Pancreas (tissue), 10 donors: ENCODE measurements at places on chromosomes 5 and 9. TPM values are rescaled to one million over a fixed set of nuclear protein-coding genes. Genes with fewer than 3 reads are reported as not detected.

FAT2 gene
- not detected for total RNA-seq

MARCHF11 gene
- total RNA-seq, result 0.24 TPM

LCNL1 gene
- not detected for total RNA-seq

SNX30 gene
- total RNA-seq, result 4.1 TPM

PBX3 gene
- 22.5 TPM for total RNA-seq

IRX2 gene
- total RNA-seq, result 2.8 TPM

TCERG1 gene
- total RNA-seq, result 21.7 TPM

DNA sequence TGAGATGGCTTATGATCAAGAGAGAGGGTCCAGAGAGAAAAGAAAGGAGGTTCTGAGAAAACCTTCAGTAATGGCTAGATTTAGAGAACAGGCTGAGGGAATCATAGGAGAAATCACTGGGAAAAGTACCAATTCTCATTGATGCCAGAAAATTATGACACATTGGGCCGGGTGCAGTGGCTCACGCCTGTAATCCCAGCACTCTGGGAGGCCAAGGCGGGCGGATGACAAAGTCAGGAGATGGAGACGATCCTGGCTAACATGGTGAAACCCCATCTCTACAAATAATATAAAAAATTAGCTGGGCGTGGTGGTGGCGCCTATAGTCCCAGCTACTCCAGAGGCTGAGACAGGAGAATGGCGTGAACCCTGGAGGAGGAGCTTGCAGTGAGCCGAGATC is 29.5 kb upstream of the PLIN2 start:
- H3K36me3 ChIP-seq, result no peaks in the 10 kb centered on the region
- H3K4me3 ChIP-seq, result no peak overlapping the region
- no peak overlapping the region for H3K27ac ChIP-seq

DNA sequence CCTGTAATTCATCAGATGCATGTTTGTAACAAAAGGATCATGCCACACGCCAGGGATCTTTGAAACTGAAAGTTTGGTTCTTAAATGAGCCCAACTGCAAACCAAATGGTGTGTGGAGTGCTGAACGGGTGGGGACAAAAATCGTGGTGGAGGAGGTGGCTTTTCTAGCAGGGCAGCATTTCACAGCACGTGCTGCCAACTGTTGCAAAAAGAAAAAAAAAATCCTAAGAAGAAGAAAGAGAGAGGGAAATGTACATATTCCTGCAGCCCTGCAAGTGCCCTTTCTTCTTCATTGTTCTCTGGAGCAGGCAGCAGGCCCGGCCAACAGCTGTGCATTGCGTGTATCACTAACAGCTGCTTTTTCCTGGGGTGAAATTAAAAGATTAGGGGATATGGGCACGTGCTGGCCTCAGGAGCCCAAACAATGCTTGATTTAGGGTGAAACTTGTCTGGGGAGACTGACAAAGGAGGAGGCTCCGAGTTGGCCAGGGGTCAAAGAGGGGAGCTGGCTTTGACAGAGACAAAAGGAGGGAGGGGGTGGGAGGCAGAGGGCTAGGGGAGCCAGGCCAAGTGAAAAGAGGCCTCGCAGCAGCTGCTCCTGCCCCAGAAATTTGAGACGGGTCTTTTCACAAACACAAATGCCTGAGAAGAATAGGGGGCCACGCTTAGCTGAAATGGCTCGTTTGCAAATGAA is 73.0 kb downstream of the GADD45G start:
- peak overlapping the region; percentile 20 for H3K27ac ChIP-seq
- no peaks in the 10 kb centered on the region for H3K36me3 ChIP-seq
- H3K4me1 ChIP-seq, result peaks cover 39% of the 10 kb centered on the region
- no peak overlapping the region for H3K4me3 ChIP-seq
- no peaks in the 10 kb centered on the region for H3K27me3 ChIP-seq
- DNase-seq, result no peak

- no peaks in the 10 kb centered on the region for H3K27me3 ChIP-seq
- peaks cover 6% of the 10 kb centered on the region for H3K36me3 ChIP-seq
- H3K4me1 ChIP-seq, result no peaks in the 10 kb centered on the region
- H3K4me3 ChIP-seq, result no peak overlapping the region
Observed at GRCh38 chr9:114311571-114312512, 11.1 kb upstream of the ORM1 start.

- no peaks in the 10 kb centered on the region for H3K36me3 ChIP-seq
- H3K4me3 ChIP-seq, result no peak overlapping the region
- DNase-seq, result no peak
- H3K27me3 ChIP-seq, result no peaks in the 10 kb centered on the region
- no peak overlapping the region for H3K27ac ChIP-seq
Observed at GRCh38 chr9:91035825-91036208, 234.2 kb downstream of the SYK start.

- DNase-seq, result no peak
- no peak overlapping the region for H3K27ac ChIP-seq
- no peaks in the 10 kb centered on the region for H3K4me1 ChIP-seq
- no peaks in the 10 kb centered on the region for H3K36me3 ChIP-seq
- H3K27me3 ChIP-seq, result no peaks in the 10 kb centered on the region
Observed at GRCh38 chr5:42268630-42269029, 154.6 kb upstream of the GHR start.

- DNase-seq, result no peak
- peaks cover 7% of the 10 kb centered on the region for H3K4me1 ChIP-seq
- no peaks in the 10 kb centered on the region for H3K36me3 ChIP-seq
Observed at GRCh38 chr5:137705106-137705505, 30.8 kb downstream of the KLHL3 start.

DNA sequence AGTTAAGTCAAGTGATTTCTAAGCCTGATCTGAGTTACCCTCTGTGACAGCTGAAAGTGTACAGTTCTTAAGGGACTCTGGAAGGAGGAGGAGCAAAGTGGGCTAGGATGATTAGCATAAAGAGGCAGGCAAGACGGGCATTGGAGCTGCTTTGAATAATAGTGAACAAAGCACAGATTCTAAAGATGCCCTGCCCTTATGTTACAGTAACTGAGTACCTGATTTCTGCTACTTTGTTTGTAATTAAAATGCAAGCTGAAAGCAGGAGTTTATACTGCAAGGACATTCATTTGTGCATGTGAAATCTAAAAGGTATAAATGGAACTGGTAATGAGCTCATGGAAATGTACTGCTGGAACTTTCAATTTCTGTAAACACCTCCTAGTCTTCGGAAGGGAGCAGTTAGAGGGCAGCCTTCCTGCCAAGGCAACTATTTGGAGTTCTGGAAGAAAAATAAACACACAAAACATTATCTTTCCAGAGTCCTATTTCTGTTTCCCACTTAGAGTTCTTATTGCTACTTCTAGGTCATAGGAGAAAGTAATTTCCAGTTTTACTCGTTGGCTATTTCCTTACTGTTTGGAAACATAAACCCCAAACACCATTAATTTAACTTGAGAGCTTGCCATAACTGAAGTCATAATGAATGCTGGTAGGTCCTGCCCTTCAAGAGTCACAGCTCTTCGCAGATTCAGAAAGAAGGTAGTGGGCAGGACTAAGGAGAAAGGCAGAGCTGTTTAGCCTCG is at the start of gene RANBP3L:
Gene RANBP3L, minus strand, starts transcription at position 45 of the 746 bp plus-strand sequence. CDS start 486 bp downstream, outside the sequence.
- peak; percentile 16 for DNase-seq
- no peaks in the 10 kb centered on the region for H3K36me3 ChIP-seq
- peak within 1 kb of the TSS; percentile 74 for H3K27ac ChIP-seq
- H3K4me3 ChIP-seq, result no peak within 1 kb of the TSS
- peaks cover 16% of the 10 kb centered on the region for H3K4me1 ChIP-seq

DNA sequence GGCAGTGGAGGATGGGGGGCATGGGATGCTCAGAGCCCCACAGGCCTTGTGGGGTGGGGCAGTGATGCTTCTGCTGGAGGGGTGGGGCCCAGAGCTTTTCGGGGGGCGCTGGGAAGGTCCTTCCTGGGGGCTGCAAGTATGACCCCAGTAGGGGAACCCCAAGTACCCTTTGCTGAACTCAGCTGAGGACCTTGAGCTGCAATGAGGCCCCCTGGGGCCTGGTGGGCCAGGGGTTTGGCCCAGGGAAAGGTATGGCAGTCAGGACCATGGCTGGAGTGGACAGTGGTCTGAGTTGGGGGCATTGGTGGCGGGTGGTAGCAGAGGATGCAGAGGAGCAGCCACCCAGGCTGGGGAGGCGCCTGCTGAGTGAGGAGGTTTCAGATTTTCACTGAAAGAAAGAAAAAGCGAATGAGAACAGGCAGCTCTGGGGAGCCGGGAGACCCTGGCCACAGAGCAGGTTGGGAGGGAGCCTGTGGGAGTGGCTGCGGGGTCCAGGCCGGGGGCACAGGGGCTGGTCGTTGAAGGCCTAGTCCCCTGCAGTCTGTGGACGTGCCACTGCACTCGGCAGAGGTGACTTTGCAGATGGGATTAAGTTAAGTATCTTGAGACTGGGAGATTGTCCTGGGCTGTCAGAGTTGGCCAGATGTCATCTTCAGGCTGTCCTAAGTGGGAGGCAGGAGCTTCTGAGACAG is 19.2 kb downstream of the WNK2 start:
- H3K36me3 ChIP-seq, result no peaks in the 10 kb centered on the region
- no peaks in the 10 kb centered on the region for H3K27me3 ChIP-seq
- peak overlapping the region; percentile 76 for H3K27ac ChIP-seq

- no peaks in the 10 kb centered on the region for H3K27me3 ChIP-seq
- no peaks in the 10 kb centered on the region for H3K36me3 ChIP-seq
- H3K27ac ChIP-seq, result no peak overlapping the region
- H3K4me1 ChIP-seq, result no peaks in the 10 kb centered on the region
- no peak overlapping the region for H3K4me3 ChIP-seq
Observed at GRCh38 chr5:55920784-55921183, 69.6 kb downstream of the IL31RA start.
